ENCODE measurements at places on chromosomes 11 and 22.

GRCh38 chr11:64845129-64845775 is 799 bp upstream of the CDC42BPG start:
- DNase-seq = no peak

GRCh38 chr11:117838901-117839300 is 14.4 kb upstream of the FXYD2 start:
- DNase-seq = no peak

DNA sequence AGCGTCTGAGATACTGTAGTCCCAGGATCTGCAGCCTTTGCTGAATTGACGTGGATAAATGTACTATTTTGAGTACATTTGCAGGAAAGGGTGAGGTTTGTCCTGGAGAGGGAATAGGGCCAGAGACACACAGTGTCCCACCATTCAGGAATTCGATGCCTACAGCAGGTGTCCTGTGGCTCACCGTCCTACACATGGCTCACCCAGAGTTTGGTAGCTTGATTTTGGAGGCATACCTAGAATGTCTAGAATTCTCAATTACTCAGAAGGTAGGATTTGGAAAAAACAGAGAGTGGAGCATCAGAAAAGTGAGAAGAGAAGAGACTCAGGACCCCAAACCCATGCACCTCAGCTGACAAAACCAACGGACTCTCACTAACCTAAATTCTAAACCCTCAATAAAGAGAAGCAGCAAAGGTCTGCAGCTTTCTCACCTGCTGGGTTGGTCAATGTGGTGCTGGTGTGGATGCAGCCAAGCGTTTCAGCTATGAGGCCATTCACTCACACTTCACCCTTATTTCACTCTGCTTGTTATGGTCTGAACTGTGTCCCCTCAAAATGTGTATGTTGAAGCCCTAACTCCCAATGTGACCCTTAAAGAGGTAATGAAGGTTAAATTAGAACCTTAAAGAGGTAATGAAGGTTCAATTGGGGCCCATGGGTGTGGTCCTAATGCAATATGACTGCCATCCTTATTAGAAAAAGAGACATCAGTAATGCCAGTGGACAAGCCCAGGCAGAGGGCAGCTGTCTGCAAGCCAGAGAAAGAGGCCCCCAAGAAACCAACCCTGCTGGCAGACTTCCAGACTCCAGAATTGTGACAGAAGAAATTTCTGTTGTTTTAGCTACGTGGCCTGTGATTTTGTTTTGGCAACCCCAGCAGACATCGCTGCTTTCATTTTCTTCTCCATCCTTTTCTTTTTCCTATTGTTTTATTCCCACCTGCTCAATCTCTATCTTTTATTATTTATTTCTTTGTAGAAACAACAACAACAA is 187.8 kb downstream of the SNX19 start:
- DNase-seq = no peak

DNA sequence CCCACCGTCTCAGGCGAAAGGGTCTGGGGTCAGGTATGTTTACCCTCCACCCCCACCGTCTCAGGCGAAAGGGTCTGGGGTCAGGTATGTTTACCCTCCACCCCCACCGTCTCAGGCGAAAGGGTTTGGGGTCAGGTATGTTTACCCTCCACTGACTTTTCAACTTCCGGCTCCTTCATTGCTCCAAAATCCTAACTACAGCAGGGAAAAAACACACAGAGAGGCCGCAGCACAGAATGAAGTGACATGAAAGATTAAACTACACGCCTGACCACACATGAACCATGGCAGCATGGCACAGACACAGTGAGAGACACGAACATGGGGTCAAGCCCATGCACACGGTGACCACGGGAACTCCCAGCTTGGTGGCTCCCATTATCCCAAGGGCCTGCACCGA is 634.9 kb upstream of the B3GAT1 start:
- DNase-seq = no peak

DNA sequence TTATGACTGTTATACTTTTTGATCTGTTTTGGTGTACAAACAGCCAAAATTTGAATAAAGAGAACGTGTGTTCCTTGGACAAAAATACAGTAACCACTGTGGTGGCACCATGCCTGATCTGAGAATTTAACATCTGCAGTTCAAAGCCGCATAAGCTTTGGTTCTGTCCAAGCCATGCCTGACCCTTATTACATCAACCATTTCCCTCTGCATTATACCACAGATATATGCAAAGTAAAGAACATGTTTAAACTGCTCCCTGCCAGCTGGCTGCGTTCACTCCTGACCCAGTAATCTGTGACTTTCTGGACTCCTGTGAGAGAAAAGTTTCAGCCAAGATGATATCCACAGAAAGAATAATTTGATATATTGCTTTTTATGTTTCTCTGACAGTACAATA is 890.5 kb upstream of the ANO3 start:
- no peak for DNase-seq

DNA sequence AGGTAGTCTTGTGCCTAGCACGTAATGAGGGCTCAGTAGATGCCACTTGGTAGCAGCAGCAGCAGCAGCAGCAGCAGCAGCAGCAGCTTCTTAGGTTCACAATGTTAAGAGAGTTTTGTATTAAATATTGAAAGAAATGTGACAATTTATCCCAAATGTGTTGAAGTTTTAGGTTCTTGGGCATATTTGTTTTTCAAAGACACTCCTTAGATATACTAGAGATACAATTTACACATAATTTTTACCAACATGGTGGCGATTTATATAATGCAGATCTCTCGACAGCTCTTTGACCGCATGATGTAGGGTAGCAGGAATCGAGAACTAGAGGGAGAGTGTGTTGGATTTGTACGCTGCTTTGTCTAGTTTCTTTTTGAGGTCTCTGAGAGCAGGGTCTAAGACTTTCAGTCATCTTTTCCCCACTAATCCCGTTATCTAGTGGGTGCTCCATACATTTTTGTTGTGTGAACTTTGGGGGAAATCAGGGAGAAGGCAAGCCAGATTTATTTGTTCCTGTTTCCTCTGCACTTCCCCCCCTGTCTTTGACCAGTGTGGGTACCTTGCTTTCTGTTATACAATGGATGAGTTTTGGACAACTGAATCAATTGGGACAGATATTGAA is 1.4 kb downstream of the FDX1 start:
- DNase-seq = no peak

Data from kidney glomerular epithelial cell (primary cell).